ENCODE measurements at places on chromosomes 5 and 9. TPM values are rescaled to one million over a fixed set of nuclear protein-coding genes. Genes with fewer than 3 reads are reported as not detected.

Gene SGTB
- total RNA-seq = 4.2 TPM

Gene NEURL1B
- 23.0 TPM for total RNA-seq

Gene TEX48
- total RNA-seq = not detected

Gene LCN9
- total RNA-seq = not detected

Gene IGFBPL1
- total RNA-seq = 1.0 TPM

Gene HRCT1
- total RNA-seq = 2.1 TPM

Gene SLC1A1
- not detected for total RNA-seq

Gene LTC4S
- 3.7 TPM for total RNA-seq

Gene CACNA1B
- total RNA-seq = under 0.01 TPM

Gene LCN12
- total RNA-seq = not detected

Gene SPATA31D4
- total RNA-seq = not detected

Gene ZNF366
- total RNA-seq = 1.6 TPM

Gene CYLC2
- total RNA-seq = not detected

Gene ZNF608
- 31.3 TPM for total RNA-seq

Gene PPP2R2B
- 4.7 TPM for total RNA-seq

Gene PRXL2C
- 16.7 TPM for total RNA-seq

Gene FAM78A
- 14.6 TPM for total RNA-seq

Gene WDR31
- total RNA-seq = 2.1 TPM

Gene DMRT3
- total RNA-seq = under 0.01 TPM

Gene BAAT
- total RNA-seq = 0.52 TPM

Gene N4BP3
- 12.0 TPM for total RNA-seq

Gene TUSC1
- total RNA-seq = 9.9 TPM

Gene DNM1
- 20.4 TPM for total RNA-seq

Gene PCDHA4
- total RNA-seq = 0.52 TPM

Gene IPPK
- total RNA-seq = 6.3 TPM

Gene TAF11L5
- total RNA-seq = not detected

Gene FAT2
- total RNA-seq = under 0.01 TPM

Gene PFN3
- total RNA-seq = not detected

Gene GNA14
- total RNA-seq = 3.7 TPM

Gene SLC36A2
- total RNA-seq = under 0.01 TPM

Gene OR1J4
- not detected for total RNA-seq

Gene AIF1L
- 12.0 TPM for total RNA-seq

Gene IFNB1
- total RNA-seq = not detected

Gene PTGS1
- total RNA-seq = 2.6 TPM

Gene TSC1
- 23.0 TPM for total RNA-seq

Gene PCDHGA1
- 0.52 TPM for total RNA-seq

Gene OR1L6
- not detected for total RNA-seq

Gene TEX10
- total RNA-seq = 29.2 TPM

Gene IFNA13
- 0.52 TPM for total RNA-seq

Gene PCDHB15
- total RNA-seq = 4.2 TPM

Gene IRX2
- 0.52 TPM for total RNA-seq

Gene ANKRD18A
- under 0.01 TPM for total RNA-seq

Gene LEAP2
- total RNA-seq = 2.1 TPM

Gene DND1
- total RNA-seq = not detected

Gene OLFM1
- 2.6 TPM for total RNA-seq

Gene THBS4
- 135 TPM for total RNA-seq

Gene PCDHGA4
- total RNA-seq = 1.0 TPM

Gene DAPK1
- 18.8 TPM for total RNA-seq

Gene NDUFB6
- total RNA-seq = 37.6 TPM
